ENCODE measurements at places on chromosomes 7 and 10.
A peak's percentile ranks its signal among the peaks of the same experiment; 100 is the strongest.

GRCh38 chr7:37376386-37376785 lies 72.3 kb downstream of the ELMO1 start:
- no peak for DNase-seq

- DNase-seq = no peak
Measured at GRCh38 chr10:131021969-131022368, 289.6 kb downstream of the TCERG1L start.

GRCh38 chr7:128962899-128963298 lies 25.2 kb downstream of the IRF5 start:
- DNase-seq = no peak

DNA sequence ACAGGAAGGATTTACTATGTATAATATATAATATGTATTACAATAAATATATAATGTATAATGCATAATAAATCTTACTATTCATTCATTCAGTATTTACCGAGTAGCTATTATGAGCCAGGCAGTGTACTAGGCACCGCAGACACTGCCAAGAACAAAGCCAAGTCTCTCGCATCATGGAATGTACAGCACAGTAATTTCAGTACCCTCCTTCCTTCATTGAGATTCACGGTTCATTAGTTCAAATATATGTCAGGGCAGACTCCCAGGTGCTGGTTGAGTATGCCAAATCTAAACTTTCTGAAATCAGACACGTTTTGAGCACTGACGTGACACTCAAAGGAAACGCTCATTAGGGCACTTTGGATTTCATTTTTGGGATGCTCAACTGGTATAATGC lies 9.1 kb downstream of the USP6NL start:
- DNase-seq = no peak

DNA sequence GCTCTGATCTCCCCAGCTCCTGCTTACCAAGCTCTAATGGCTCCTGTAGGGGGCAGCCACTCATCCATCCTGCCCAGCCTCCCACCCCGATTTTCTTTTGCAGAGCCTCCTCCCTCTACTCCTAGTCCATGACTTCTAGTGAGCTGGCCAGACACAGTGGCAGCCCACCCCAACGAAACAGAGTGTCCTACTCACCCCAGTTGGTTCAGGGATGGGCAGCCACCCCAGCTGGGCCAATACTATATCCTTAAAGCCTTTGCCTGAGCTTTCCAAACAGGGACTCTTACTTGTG lies 77.1 kb downstream of the GRID1 start:
- no peak for DNase-seq

DNA sequence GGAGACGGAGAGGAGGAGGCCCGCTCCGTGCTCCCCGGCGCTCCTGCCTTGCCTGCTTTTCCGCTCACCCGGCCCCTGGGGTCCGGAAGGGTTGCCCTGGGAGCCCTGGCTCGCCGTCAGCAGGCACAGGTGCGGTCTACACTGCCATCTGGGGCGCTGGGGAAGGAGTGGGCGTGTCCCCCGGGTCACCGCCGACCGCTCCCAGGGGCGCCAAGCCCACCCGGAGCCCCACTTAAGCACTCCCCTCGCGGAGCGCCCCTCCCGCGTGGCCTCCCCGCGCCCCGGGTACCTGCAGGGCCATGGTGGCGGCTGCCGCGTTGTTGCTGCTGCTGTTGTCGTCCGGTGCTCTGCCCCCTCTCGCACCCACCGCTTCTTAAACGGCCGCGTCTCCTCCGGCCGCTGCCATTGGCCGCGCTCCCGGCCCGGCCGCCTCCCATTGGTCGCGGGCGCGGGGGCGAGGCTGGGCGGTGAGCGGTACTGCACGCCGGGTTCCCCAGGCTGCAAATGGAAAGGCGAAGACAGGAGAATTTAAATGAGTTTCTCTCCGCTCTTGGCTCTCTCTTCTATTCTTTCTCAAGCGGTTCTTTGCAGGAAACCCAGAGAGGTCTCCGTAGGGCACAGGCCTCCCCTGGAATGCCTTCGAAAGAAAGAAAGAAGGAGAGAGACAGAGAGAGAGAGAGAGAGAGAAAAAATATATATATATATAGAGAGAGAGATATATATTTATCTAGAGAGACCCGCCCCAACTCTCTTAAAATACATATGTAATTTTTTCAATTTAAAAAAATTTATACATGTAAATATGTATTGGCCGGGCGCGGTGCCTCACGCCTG lies at the start of gene ACBD7:
TSS of gene ACBD7 (minus strand) at position 349 of the 834 bp plus-strand sequence. CDS start at position 301, 48 bp downstream.
- peak; percentile 44 for DNase-seq

DNA sequence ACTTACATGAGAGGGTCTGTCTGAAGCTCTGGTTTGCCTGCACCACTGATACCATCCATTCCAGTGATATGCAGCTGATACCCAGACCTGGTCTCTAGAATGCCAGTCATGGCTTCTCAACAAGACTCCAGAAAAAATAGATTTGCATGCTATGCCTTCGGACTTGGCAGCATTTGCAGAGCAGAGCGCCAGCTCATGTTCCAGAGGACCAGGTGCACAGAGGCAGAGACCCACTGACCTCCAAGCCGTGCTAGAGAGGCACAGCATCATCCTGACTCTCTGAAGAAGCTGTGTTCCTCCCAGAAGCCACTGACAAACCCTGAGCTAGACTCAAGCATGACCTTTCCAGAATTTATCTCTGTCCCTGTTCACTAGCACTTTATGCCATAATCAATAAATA lies 6.9 kb upstream of the PRKAG2 start:
- no peak for DNase-seq

- DNase-seq = no peak
Measured at GRCh38 chr7:130941322-130942210, 207.6 kb upstream of the KLF14 start.

- DNase-seq = no peak
Measured at GRCh38 chr7:49407205-49407604, 366.2 kb upstream of the VWC2 start.

DNA sequence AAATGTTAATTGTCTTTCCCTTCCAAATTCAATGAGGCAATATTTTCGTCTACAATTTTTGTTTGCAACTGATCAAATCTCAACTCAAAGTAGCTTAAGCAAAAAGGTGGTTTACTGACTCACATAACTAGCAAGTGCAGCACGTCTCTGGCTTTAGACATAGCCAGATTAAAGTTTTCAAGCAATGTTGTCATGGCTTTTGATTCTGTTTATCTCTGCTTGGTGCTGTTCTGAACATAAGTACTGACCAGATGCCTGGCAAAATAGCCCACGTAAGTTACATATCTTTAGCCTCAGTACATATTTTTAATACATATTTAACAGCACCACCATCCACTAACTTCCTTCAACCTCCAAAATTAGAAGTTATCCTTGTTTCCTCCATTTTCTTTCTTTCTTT lies 877.9 kb downstream of the KCNMA1 start:
- no peak for DNase-seq

DNA sequence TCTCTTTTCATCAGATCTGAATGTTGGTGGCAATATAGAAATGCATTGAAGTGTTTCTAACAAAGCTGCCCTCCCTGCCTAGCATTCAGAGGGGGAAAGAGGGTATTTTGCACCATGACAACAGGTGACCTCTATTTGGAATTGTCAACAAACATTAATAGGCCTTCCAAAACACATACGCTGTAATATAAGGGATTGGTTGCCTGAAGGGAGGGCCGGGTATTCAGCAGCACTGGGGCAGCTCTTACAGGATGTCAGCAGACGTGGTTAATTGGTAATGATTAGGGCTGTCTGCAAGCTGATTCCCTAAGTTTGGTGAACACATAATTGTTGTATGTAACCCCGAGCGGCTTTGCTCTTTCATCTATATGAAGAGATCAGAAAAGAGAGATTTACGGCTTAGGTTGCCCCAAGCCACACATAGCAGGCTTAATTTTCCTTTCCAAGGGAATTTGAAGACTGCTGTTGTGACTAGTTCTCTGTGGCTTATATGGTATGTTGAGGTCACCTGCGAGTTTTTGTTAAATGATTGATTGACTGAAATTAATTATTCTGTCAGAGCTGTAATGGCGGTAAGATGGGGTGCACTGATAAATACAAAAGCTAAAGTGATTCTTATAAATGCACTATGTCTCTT lies 759.3 kb downstream of the LRMDA start:
- no peak for DNase-seq

DNA sequence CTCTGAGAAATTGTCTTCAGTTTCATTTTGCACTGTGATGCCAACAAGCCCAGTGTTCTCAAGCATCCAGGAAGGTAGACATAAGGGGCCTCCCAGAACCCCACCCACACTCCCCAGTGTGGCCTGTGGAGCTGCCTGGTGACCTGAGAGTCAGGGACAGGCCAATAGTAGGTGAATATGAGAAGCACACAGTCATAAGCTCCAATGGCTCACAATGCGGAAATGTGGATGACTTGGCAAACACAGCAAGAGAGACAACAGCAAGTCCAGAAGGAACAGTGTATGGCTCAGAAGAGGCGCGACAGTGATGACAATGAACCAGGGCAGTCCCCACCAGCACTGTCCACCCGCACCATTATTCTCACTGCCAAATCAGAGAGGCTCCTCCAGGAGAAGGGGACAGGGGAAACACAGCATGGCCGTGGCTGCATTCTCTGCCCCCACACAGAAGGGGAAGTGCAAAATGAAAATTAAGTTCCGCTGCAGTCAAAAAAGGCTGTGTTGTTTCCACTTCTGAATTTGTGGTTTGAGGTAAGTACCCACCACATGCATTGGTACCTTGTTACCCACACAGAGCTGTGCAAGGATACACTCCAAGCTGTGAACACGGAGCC lies 419.8 kb downstream of the GRID1 start:
- no peak for DNase-seq

DNA sequence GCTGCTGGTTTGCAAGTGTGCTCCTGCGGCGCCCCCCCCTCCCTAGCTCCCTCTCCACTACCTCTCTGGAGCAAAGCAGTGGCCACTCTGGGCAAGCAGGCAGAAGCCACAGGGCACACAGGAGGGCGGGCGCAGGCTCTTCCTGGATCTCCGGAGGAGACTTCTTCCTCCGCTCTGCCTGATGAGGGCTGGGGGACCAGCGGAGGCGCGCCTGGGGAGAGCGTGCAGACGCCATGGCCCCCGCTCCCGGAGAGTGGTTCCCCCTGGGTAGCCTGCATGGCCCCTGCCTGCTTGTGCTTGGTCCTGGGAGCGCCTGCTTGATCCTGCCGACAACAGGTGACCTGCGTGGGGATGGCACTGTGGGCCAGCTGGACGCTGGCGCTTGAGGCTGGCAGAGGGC lies 29.0 kb downstream of the ANKMY2 start:
- no peak for DNase-seq

DNA sequence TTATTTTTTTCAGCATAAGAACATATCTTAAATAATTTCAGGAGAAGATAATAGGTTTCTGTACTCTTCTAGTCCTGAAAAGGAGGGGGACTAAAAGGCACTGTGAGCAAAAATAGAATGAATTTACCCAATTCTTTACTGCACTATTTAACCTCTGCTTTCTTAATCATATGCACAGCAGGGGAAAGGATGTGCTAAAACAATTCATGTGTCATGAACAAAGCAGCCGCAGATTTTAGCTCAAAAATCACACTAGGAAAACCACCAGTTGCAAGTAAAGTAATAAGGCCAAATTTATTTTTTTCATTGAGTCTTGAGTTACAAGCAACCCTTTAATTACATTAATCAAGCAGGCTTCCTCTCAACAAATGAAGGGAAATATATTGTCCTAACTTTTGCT lies 80.1 kb downstream of the CABCOCO1 start:
- no peak for DNase-seq

DNA sequence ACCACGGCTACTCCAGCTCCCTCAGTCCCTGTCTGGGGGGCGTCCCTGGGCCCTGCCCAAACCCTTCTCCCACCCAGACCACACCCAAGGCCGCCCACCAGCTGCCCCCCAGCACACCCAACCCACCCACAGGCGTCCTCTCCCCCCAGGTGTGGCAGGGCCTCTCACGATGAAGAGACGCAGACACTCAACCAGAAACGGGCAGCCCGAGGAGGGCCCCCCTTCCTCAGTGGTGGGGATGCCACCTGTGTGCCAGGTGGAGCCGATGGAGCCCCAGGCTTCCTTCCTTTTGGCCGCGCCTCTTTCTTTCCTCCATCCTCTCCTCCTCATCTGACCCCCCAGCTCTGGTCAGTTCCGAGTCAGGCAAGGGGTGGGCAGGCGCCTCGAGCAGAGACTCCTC lies 28.7 kb downstream of the ADGRA1 start:
- DNase-seq = no peak

DNA sequence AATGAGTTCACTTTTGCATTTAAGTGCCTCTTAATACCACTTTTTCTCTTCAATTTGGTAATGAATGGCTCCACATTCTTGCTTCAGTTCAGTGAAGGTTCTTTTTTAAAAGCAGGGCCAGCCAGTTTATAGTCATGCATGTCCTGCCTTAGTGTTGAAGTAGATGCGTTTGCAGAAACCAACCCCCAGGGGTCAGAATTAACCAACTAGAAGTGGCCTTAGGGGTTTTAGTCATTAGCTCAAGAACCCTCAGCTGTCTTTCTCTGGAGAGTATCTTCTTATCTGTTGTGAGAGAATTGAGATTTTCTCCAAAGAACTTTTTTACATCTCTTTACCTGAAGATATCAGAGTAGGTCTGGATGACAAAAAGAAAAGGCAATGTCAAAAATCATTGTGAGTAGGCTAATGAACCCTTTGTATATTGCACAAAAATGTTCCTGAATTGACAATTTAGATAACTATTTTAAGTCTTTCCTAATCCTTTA lies 82.2 kb downstream of the PIK3CG start:
- DNase-seq = peak; percentile 67

- DNase-seq = no peak
Measured at GRCh38 chr7:148347981-148348380, 242.6 kb upstream of the C7orf33 start.

GRCh38 chr7:8112685-8113084 lies 144.1 kb downstream of the GLCCI1 start:
- DNase-seq = no peak

GRCh38 chr7:1807821-1808600 lies 137.9 kb downstream of the ELFN1 start:
- no peak for DNase-seq

- DNase-seq = no peak
Measured at GRCh38 chr10:90167174-90168064, 466.0 kb downstream of the KIF20B start.

- DNase-seq = no peak
Measured at GRCh38 chr7:16083931-16084330, 337.4 kb downstream of the CRPPA start.

- DNase-seq = no peak
Measured at GRCh38 chr7:81768951-81769778, 682 bp downstream of the HGF start.

DNA sequence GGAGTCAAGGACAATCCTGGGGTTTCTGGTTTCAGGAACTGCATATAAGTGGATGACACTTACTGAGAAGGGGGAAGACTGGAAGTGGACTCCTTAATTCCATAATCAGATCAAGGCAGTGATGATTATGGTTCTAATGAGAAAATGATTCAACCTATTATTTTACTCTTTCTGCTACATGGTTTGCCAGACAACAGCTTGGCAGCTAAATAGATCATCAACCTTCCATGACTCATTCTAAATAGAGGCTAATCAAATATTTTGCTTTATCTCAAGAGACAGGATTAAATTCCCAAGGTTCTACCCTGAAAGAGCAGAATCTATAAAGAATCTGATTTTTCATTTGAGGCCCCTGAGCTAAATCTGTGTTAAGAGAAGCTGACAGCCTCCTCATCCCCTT lies 46.3 kb downstream of the CNNM1 start:
- DNase-seq = no peak
